Stimulated activated CD4-positive, alpha-beta T cell treated with anti-CD3 and anti-CD28 coated beads, Interleukin-1b, Interleukin-23, amount 100 ng/mL, for 48 hours (primary cell): ENCODE measurements at places on chromosomes 7 and 10.

- no peak for DNase-seq
Observed at GRCh38 chr7:27399791-27400567, 157.4 kb downstream of the EVX1 start.

DNA sequence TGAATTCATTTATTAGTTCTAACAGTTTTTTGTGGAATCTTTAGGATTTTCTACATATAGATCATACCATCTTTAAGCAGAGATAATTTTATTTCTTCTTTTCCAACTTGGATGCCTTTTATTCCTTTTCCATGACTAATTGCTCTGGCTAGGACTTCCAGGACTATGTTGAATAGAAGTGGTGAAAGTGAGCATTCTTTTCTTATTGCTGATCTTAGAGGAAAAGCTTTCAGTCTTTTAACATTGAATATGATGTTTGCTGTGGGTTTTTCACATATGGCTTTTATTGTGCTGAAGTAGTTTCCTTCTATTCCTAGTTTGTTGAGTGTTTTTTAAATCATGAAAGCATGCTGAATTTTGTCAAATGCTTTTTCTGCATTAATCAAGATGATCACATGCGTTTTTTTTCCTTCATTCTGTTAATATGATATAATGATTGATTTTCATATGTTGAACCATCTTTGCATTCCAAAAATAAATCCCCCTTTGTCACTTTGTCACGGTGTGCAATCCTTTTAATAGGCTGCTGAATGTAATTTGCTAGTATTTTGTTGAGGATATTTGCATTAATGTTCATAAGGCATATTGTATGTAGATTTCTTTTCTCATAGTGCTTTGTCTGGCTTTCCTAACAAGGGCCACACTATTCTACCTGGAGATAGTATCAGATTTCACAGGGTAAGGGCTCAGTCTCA lies 92.9 kb downstream of the ZNF467 start:
- DNase-seq: no peak

DNA sequence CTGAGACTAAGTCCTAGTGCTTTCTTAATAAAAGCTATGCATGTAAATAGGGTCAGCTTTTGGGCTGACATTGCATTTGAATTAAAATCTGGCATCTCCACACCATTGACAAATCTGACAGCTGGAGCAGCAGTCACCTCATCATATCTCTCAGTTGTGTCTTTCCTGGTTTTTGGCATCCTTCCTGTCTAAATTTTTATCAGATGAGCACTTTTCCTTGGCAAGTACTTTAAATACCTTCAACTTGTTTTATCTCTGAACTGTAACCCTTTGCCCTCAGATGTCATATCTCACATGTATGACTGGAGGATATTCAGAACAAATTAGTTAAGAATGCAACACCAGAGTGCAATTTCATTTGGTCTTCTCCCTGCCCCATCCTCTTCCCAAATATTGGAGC lies 1066.2 kb downstream of the LRMDA start:
- DNase-seq: no peak

DNA sequence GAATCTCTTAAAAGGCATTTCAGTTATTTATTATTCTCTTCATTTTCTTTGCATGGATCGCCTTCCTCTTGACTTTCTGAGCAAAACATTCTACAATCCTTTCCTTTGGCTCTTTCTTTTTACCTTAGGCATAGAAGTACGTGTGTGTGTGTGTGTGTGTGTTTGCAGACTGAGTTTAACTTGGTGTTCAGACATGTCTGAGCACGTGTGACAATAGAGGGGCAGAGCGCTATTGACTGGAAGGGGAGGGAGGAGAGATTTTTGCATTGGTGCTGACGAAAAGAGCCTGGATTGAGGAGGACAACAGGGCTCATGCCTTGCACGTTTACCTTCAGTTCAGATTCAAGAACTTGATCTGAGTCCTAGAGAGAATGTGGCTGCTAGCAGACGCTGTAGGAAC lies 129.8 kb downstream of the SEC23IP start:
- no peak for DNase-seq

DNA sequence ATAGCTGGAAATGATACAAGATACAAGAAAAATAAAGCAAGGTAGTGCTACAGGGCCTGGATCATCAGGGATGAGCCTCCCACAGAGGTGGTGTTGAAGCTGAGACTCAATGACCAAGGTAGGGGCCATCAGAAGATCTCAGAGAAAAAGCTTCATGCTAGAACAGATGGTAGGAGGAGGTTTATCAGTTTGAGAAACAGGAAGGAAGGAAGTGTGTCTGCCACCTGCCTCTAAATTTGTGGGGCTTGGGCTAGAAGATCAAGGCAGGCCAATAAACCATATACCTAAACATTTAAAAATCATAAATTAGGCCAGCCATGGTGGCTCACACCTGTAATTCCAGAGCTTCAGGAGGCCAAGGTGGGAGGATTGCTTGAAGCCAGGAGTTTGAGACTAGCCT lies 410.8 kb upstream of the PRKCQ start:
- DNase-seq: no peak

- no peak for DNase-seq
Observed at GRCh38 chr10:3925184-3925583, 140.2 kb upstream of the KLF6 start.

- DNase-seq: no peak
Observed at GRCh38 chr10:80187060-80187459, 18.3 kb downstream of the ANXA11 start.

GRCh38 chr7:149191851-149192250 lies 3.5 kb upstream of the ZNF282 start:
- no peak for DNase-seq

DNA sequence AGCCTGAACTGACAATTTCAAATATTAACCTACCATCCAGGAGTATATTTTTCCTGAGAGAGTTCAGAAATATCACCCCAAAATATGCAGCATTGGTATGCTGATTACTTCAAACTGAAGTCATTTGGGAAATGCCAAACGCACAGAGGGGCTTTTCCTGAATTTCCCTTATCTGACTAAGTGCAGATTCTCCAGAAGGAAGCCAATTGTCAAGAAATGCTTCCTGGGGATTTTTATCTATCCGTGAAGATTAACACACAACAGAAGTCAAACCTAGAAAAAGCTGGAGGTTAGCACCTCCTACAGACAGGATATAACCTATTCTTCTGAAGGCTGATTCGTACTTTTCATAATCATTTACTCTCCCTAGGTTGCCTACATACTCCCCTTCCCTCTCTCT lies 91.0 kb downstream of the AKR1D1 start:
- DNase-seq: no peak

DNA sequence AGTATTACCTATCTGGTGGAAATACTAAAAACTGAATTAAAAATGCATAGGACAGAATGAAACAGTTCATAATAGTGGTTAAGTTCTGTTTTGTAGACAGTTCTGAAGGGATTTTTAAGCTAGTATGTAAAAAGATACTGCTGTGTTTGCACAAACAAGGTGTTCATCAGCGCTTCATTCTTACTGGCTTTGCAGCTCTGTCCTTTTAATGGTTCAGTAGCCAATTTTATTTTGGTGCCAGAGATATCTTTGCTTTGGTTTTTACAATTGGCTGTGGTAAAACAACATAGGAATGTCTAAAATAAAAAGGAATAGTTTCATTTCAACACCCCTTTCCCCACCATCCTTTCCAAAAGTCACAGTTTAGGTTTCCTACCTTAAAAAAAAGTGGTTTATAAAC lies 33.0 kb downstream of the STAM start:
- DNase-seq: no peak

GRCh38 chr10:7199152-7199760 lies 211.6 kb downstream of the SFMBT2 start:
- DNase-seq: no peak

DNA sequence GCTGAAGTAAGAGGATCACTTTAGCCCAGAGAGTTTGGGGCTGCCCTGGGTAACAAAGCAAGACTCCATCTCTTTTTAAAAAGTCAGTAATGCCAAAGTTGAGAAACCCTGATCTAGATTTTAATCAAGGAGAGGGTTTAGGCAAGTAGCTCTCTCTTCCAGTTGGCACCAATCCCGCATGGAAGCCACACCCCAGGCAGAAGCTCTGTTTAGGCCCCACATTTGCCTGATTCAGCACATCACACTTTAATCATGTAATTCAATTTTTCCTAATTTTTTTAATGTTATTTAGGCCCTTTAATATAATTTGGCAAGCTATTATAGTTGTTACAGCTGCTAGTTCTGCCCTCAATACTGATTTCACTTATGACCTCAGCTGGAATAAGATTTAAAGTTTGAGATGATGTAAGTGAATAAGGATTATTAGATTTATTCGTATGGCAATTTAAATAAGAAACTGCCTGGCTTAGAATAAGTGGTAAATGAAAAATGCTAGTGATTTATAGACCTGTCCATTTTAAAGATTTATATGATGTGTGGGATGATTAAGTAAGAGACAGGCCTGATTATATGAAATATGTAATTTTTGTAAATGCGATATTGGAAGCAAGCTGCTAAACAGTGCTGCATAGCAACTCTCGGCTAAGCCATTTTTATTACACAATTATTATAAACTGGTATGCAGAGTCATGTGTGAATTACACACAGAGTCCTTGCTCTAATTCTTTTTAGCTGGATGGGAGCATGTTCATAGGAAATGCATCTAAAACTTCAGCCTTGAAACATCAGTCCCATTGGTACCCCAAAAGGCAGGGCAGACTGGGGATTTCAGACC lies 80.2 kb upstream of the NFE2L3 start:
- no peak for DNase-seq

DNA sequence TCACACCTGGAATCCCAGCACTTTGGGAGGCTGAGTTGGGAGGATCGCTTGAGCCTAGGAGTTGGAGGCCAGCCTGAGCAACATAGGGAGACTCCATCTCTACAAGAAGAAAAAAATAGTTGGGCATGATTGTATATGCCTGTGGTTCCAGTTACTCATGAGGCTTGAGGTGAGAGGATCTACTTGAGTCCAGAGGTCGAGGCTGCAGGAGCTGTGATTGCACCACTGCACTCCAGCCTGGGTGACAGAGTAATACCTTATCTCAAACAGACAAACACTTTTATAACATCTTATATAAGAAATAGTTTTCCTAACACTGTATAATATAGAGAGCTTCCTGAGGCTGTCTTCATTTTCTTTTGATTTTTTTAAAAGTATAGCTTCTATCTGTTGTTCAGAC lies 448.4 kb upstream of the COBL start:
- DNase-seq: no peak

DNA sequence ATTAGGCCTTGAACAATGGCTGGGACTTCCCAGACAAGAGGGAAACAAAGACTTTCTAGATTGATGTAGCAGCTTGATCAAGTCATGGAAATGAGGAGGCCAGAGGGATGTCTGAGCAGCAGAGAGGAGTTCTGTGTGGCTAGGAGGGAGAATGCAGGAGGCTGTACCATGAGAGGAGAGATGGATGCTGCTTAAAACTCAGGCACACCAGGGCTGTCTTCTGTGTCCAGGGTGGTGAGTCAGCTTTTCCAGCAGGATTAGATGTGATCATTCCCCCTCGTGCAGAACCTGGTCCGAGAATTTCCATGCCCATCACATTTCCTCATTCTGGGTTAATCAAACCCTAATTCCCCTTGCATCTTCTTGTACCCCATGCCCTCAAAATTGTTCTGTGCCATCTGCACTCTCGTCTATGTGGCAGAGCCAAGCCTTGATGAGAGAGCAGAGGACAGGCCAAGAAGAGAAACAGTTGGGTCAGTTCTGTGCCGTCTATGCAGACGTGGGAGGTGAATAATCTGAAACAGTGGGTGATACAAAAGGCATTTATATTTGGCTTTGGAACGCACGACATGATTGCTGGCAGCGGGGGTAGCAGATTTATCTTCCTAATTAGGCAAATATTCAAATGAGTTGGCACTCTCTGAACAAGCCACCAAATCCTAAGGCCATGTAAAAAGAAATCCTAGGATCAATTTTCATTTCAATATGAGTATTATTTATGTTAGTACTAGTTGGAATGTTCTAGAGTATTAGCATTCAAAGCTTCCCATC lies 160.7 kb downstream of the TMEM178B start:
- no peak for DNase-seq

GRCh38 chr7:23226844-23227450 lies 19.6 kb upstream of the GPNMB start:
- no peak for DNase-seq

DNA sequence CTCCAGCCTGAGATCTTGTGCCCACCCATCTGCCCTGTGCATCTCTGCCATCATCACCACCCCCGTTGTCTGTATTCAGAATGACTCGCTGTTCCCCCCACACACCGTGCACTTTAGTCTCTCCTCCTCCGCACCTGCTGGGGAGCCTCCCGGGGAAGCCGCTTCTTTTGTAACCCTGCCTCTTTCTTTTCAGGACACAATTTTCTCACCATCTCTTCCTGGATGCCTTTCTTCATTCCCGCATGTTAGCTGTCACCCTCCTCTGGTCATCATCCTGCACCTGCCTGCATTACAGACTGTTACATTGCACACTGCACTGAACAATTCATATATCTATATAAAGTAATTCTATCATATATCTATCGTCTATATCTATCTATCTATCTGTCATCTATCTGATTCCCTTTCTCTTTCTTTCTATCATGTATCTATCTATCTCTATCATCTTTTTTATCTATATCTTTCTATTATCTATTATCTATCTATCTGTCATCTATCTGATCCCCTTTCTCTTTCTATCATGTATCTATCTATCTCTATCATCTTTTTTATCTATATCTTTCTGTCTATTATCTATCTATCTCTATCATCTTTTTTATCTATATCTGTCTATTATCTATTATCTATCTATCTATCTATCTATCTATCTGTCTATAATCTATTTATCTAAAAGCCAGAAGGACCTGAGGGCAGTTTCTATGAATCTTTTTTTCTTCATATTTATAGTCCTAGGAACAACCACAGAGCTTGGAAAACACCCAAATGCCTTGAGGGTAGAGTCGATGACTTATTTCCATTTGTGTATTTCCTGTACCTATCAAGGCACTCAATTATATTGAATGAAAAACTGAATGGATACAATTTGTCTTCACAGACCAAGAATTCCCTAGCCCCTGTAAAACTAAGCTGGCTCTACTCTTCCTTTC lies 642.5 kb downstream of the ACTR3B start:
- no peak for DNase-seq

DNA sequence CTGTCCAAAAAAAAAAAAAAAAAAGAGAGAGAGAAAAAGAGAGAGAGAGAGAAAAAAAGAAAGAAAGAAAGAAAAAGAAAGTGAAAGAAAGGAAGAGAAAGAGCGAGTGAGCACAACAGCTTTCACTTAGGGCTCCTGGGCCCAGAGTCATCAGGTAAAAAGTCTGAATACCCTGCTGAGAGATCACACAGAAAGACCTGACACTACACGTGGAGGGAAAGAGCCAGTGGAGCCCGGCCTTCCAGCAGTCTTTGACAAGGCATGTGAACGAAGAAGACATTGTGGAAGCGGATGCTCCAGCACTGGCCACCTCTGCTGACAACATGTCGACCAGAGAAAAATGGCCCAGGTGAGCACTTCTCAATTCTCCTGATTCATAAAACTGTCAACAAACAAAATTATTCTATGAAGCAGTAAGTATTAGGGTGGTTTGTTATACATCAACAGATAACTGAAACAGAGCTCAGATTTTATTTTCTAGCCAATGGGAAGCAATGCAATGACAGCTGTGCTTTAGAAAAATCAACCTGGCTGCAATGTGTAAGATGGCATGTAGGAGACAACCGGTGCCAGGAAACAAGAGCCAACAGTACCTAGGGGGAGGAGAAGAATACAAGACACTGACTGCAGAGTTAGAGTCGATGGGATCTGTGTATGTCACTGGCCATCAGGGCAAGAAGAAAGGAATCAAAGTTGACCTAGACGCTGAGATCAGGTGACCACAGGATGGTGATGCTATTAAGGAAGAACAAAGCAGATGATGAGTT lies 4.4 kb downstream of the RNF216 start:
- no peak for DNase-seq

GRCh38 chr7:144508702-144509101 lies 105.2 kb upstream of the NOBOX start:
- no peak for DNase-seq

GRCh38 chr7:102258749-102259107 lies 27.9 kb upstream of the SH2B2 start:
- DNase-seq: no peak
